ENCODE measurements at places on chromosomes 6 and 20.

DNA sequence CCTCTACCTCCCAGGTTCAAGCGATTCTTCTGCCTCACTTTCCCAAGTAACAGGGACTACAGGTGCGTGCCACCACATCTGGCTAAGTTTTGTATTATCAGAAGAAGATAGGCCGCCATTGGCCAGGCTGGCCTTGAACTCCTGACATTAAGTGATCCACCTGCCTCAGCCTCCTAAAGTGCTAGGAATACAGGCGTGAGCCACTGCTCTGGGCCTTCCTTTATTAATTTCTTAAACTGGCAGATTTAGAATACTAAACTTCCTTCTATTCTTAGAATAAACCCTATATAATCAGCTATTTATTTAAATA is 86.6 kb downstream of the HFE start:
- no peak for DNase-seq

DNA sequence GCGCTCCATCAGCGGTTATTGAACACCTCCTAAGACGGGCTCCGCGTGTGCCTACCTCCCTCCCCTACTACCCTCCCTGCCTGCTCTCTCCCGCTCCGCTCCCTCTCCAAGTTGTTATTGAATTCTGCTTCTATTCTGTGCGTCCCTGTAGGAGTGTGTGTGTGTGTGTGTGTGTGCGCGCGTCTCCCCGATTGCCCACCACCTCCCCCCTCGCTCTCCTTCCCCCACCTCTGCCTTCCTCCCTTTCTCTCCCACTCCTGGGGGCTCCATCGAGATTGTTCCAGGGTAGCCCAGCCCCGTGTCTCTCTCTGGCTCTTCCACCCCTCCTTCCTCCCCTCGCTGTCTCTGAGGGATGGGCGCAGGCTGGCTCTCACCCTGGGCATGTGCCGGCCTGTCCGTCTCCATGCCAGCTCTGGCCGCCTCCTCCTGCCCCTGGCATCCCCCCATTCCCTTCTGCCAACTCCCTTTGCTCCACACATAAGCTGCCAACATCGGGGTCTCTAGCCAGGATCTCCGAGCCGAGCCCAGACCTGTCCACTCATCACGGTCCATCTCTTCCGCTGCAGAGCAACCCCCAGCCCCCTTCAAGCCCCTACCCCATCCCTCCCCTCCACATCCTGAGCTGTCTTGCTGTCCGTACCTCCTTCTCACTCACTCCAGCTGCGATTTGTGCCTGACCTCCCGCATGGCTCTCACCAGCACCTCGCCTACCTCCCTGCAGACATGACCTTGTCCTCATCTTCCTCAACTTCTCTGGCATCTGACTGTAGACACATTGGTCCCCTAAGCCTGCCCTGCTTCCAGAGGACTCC is 68.5 kb downstream of the SRC start:
- no peak for DNase-seq

DNA sequence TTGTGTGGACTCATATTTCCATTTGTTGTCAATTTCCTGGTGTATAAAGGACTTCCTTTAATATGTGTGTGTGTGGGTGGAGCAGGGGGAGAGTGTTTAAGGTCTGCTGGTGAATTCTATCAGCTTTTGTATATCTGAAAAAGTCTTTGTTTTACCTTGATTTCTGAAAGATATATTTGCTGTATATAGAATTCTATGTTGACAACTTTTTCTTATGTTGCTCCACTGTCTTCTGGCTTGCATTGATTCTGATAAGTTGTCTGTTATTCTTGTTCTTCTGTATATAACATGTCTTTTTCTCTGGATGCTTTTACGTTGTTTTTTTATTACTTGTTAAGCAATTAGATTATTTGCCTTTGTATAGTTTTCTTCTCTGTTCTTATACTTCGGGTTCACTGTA is 90.0 kb upstream of the CEP162 start:
- no peak for DNase-seq

DNA sequence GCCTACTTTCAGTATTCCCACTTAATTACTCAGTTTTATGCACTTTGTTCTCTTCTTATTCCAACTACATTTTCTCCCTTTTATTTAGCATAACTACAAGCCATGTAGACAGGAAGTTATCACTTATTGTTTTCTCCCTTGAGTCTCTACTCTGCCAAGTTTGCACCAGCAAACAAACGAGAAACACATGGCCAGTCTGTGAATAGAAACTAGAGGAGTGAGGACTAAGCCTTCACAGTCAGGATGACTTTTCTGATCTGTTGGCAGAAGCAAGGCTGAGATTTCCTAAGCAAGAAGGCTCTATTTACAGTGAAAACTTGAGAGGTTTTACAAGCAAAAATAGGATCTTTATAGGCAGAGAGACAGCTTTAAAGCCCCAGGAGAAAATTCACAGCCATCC is 69.8 kb upstream of the TINAG start:
- DNase-seq: no peak

- DNase-seq: no peak
Observed at GRCh38 chr6:487956-488355, 96.4 kb downstream of the IRF4 start.

- no peak for DNase-seq
Observed at GRCh38 chr20:63891061-63892002, 3.6 kb upstream of the DNAJC5 start.

- DNase-seq: no peak
Observed at GRCh38 chr6:79377047-79377446, 142.6 kb upstream of the HMGN3 start.

DNA sequence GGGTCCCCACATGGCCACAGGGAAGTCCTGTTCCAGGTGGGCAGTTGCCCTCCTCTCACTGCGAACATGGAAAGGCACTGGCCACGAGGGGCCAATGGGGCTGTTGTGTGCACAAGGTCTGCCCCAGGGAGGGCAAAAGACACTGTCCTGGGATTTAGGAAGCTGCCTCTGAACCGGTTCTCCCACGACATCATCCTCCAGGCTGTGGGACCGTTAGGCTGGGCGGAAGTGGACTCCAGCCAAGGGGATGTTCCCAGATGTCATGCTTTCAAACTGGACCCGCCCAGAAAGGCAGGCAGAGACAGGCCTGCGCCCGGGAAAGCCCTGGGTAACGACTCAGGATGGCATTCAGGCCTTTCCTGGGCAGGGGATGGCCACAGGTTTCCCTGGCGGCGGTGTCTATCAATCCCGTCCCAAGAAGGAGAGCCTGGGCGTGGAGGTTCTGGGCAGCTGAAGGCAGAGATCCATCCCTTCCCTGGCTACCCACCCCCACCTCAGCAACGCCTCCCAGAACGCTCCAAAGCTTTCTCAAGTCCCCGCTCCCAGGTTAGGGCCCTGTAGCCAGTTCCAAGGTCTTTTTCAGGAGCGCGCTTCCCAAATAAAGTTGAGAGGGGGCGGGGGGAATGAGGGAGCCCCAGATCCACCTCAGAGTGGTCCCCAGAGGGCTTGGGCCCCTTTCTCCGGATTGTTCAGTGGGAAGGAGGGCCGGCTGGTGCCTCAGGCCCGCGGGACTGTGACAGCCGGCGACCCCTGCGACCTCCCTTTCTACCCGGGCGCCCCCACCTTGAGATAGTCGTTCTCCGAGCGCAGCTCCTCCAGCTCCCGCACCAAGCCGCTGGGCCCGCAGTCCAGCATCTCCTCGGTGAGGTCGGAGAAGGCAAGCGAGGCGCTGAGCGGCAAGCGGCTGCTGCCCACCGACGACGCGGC is 13.8 kb upstream of the TLDC2 start:
- no peak for DNase-seq

- peak; percentile 35 for DNase-seq
Observed at GRCh38 chr6:444653-445275, 53.2 kb downstream of the IRF4 start.

GRCh38 chr6:133410638-133411435 is 169.7 kb downstream of the EYA4 start:
- DNase-seq: no peak

GRCh38 chr6:20509212-20509611 is 25.0 kb upstream of the CDKAL1 start:
- DNase-seq: no peak

GRCh38 chr6:3791526-3792203 is 40.2 kb upstream of the PXDC1 start:
- no peak for DNase-seq

DNA sequence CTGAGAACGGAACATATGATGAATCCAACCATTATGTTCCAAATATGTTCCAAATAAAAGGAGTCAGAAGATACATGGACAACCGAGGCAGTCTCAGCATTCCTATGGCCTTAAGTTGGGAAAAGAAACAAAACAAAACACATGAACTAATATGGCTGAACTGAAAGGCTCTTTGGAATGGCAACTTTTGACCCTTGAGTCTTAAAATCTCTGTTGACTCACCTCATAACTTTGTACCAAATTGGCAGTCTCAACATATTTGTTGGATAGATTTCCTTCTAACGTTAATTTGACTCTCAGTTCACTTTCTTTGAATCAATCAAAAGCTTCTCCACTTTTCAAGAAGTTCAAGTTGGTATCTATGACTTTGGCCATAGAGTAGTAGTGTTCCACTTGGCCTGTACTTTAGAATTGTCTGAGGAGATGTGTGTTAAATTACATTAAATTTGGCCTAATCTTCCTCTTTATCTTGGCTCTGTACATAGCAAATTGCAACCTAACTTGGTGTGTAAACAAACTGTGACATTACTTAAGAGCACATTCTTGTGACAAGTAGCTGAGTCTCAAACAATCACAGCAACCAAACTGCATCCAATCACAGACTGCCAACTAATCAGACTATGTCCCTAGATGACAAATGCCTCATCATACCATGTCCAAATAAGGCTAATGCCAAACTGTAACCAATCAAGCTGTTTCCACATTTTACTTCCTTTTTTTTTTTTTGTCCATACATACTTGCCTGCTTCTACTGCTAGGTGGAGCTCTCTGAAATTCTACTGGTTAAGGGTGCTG is 208.8 kb downstream of the BMP2 start:
- no peak for DNase-seq
